ENCODE measurements at places on chromosomes 2 and 18. TPM values are rescaled to one million over a fixed set of nuclear protein-coding genes. Genes with fewer than 3 reads are reported as not detected.

NOL4 gene
- 0.37 TPM for total RNA-seq

CFAP65 gene
- not detected for total RNA-seq

OSR1 gene
- total RNA-seq: not detected

POMC gene
- 0.74 TPM for total RNA-seq

IL1B gene
- total RNA-seq: 4.1 TPM

CMPK2 gene
- 2.6 TPM for total RNA-seq

OTX1 gene
- not detected for total RNA-seq

LHCGR gene
- total RNA-seq: not detected

NEB gene
- 13.2 TPM for total RNA-seq

ST6GAL2 gene
- 0.55 TPM for total RNA-seq

PARD3B gene
- total RNA-seq: 8.0 TPM

BCL2 gene
- total RNA-seq: 2.6 TPM

SCN3A gene
- not detected for total RNA-seq

CNTNAP5 gene
- total RNA-seq: not detected

GALNT3 gene
- total RNA-seq: 0.81 TPM

DUSP2 gene
- total RNA-seq: 0.44 TPM

KCNJ13 gene
- total RNA-seq: not detected

C1QL2 gene
- total RNA-seq: not detected

WDR43 gene
- 20.6 TPM for total RNA-seq

SMC6 gene
- 14.4 TPM for total RNA-seq

DNA sequence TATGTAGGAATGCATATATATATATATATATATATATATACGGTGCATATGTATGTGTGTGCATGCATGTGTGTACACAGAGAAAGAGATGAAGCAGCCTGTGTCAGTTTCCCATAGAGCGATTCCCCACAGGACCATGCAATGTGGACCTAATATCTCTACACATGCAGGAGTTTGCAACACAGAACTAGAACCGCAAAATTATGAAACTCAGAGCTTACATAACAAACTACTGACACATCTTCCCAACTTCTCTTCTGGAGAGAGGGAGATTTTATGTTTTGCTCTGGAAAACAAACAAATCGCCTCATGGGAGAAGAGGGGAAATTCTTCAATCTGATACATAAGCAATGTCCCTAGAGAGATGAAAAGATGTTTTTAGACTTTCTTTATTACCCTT is 377.2 kb downstream of the LRATD1 start:
- no peak for DNase-seq

- peak; percentile 89 for DNase-seq
These were observed 37.0 kb downstream of the CTIF start for GRCh38 chr18:48575658-48576456.

DNA sequence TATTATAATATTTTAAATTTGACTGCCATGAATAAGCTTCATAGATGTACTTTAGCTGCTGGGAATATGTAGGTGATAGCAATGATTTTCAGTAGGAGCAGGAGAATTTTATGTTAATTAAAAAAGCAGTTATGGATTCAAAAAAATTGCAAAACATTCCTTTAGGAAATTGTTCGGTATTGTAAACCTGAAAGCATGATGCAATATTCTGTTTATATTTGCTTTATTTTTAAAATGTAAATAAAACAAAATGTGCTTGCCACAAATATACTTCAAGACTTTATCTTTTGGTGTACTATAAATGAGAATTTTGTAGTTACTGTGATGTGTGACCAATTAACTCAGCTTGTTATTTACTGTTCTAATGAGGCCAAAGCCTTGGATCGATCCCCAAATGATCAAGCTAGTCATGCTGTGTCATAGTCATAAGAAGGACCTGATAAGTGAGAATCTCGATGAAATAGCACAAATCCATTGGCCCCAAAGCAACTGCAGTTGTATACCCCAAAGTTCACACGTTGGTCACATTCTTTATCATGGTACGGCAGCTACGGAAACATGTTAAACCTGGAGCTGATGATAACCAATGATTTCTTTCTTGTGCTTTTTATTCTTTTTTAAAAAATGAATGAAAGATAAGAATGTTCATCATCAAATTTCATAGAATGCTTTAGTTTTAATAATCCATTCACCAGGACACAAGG is 23.6 kb upstream of the ATIC start:
- no peak for DNase-seq

GRCh38 chr2:22904126-22904684 is 480.8 kb upstream of the KLHL29 start:
- DNase-seq: peak; percentile 50

GRCh38 chr18:9020221-9020620 is 82.3 kb upstream of the NDUFV2 start:
- no peak for DNase-seq

DNA sequence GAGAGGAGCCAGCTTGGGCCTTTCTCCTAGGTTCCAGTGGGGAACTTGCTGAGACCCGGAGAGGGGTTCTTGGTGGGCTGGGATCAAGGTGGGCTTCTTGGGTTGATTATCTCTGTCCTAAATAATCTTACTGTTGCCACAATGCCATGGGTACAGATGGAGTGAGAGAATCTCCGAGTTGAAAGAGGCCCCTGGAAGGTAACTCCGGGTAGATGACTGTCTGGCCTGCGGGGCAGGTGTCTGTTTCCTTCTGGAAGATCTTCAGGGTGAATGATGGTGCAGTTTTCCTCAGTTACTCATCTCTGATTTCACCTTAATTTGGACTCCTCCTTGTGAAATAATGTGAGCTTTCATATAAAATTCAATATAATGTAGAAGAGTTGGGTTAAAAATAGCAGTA is 159.4 kb downstream of the ACTR3 start:
- DNase-seq: no peak

- no peak for DNase-seq
These were observed 39.1 kb downstream of the FBXO11 start for GRCh38 chr2:47867205-47867604.

GRCh38 chr2:132680544-132680943 is 10.5 kb upstream of the LYPD1 start:
- no peak for DNase-seq

DNA sequence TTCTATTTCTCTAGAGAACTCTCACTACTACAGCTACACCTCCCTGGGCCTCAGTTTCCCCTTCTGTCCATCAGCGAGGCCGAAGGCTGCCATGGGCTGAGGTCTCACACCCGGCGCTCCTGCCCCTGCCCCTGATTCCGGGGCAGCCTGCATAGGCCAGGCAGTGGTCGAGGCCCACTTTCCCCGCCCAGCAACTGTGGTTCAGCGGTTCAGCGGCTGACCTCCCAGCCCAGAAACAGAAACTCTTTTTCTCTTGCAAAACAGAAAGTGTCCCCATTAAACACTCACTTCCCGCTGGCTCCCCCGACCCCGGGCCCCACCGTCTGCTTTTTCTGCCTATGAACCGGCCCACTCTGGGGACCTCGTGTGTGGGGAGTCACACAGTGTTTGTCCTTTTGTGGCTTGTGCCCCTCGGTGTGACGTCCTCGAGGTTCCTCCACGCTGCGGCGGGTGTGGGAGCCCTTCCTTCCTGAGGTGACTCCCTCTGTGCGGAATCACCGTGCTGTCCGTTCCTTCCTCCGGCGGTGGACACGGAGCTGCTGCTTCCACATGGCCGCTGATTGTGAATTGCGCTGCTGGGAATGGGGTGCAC is 16.0 kb downstream of the PDCD1 start:
- peak; percentile 68 for DNase-seq

GRCh38 chr2:165645930-165646831 is 147.9 kb downstream of the GALNT3 start:
- no peak for DNase-seq

DNA sequence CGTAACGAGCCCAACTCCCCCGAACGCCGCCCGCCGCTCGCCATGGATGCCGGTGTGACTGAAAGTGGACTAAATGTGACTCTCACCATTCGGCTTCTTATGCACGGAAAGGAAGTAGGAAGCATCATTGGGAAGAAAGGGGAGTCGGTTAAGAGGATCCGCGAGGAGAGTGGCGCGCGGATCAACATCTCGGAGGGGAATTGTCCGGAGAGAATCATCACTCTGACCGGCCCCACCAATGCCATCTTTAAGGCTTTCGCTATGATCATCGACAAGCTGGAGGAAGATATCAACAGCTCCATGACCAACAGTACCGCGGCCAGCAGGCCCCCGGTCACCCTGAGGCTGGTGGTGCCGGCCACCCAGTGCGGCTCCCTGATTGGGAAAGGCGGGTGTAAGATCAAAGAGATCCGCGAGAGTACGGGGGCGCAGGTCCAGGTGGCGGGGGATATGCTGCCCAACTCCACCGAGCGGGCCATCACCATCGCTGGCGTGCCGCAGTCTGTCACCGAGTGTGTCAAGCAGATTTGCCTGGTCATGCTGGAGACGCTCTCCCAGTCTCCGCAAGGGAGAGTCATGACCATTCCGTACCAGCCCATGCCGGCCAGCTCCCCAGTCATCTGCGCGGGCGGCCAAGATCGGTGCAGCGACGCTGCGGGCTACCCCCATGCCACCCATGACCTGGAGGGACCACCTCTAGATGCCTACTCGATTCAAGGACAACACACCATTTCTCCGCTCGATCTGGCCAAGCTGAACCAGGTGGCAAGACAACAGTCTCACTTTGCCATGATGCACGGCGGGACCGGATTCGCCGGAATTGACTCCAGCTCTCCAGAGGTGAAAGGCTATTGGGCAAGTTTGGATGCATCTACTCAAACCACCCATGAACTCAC is 673 bp downstream of the PCBP1 start:
- peak; percentile 74 for DNase-seq

GRCh38 chr2:53334610-53335009 is 433.0 kb upstream of the CHAC2 start:
- DNase-seq: no peak

DNA sequence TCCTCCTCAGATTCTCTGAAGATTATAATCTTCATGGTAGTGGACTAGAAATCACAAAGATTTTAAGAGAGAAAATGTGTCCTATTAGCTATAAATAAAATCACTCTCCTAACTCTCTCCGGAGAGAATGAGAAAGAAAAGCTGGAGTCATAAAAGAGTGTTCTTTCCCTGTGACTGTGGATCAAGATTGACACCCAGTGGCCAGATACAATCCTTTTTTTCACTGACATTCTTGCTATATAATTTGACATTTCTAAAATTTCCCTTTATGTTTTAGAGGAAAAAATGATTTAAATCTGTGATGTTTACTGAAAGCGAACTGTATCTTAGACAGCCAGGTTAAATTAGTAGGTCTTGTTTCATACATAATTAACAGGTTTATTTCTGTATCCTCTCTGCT is 35.4 kb upstream of the LRP2 start:
- no peak for DNase-seq

DNA sequence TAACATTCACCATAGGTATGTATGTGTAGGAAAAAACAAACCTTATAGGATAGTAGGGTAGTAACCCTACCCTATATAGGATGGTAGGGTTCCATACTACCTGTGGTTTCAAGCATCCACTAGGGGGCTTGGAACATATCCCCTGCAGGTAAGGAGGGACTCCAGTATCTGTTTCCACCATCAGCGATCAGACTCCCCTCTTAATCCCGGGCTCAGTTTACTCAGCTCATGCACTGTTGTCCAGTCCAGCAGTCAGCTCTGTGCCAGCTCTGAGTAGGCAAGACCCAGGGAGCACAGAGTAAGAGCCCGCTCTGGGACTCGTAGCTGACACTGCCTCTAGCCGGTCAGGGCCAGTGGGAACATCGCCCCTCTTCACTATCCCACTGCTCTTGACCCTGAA is 61.7 kb downstream of the MEX3C start:
- DNase-seq: no peak

GRCh38 chr2:221570321-221570935 is 1.7 kb downstream of the EPHA4 start:
- DNase-seq: no peak

GRCh38 chr2:105431367-105432043 is 32.7 kb upstream of the FHL2 start:
- no peak for DNase-seq

- no peak for DNase-seq
These were observed 202.4 kb downstream of the FHOD3 start for GRCh38 chr18:36499938-36500337.

- DNase-seq: no peak
These were observed 91.7 kb upstream of the MYO3B start for GRCh38 chr2:170086117-170086688.

GRCh38 chr2:83990636-83991035 is 468.4 kb downstream of the SUCLG1 start:
- no peak for DNase-seq
